Common myeloid progenitor, CD34-positive (primary cell): ENCODE measurements at places on chromosomes 3 and 15.

GRCh38 chr3:150556792-150557191, 10.2 kb downstream of the EIF2A start:
- no peak for DNase-seq

- DNase-seq = no peak
Observed at GRCh38 chr3:152522036-152522435, 253.3 kb downstream of the MBNL1 start.

DNA sequence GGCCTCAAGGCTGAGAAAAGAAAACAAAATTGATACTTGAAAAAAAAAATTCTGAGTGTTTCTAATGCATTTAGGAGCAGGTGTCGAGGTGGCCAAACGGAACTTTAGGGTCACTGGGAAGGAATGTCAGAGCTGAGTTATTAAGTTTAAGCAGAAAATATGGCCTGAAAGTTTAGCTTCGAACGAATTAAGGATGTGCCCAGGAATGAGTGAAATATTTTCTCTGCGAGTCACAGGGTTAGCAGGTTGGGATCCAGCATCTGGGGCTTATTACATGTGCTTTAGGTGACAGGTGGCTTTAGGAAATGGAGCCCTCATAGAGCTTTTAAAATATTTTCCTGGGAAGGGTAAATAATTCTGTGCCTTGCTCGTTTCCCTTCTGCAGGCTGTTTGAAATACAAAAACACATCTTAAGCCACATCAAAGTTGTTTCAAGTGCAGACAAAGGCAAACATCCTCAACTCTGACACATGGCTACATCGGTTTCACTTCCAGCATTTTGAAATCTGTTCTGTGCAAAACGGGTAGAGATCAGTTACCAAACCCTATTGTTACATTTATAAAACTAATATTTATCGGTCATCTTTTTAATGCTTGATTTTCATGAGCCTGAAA, 143.1 kb upstream of the ARRDC4 start:
- DNase-seq = no peak

- DNase-seq = no peak
Observed at GRCh38 chr15:78265752-78266224, 1.4 kb downstream of the DNAJA4 start.

- DNase-seq = no peak
Observed at GRCh38 chr3:52094571-52095485, 38.5 kb upstream of the DUSP7 start.

DNA sequence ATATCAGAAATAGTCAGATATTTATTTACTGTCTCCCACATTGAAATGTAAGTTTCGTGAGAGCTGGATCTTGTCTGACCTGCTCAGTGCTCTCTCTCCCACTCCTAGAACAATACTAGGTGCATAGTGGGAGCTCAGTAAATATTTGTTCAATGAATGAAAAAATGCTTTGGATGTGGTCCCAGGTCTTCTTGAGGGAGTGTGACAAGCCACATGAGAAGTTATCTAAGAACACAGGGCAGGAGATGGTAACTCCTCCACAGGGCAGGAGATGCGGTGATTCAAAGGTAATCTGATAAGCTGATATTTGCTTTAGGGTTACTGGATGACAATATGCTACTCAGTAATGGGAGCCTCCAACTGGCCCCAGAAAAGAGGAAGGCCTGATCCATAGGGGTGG, 25.8 kb upstream of the PLA2G4E start:
- no peak for DNase-seq

DNA sequence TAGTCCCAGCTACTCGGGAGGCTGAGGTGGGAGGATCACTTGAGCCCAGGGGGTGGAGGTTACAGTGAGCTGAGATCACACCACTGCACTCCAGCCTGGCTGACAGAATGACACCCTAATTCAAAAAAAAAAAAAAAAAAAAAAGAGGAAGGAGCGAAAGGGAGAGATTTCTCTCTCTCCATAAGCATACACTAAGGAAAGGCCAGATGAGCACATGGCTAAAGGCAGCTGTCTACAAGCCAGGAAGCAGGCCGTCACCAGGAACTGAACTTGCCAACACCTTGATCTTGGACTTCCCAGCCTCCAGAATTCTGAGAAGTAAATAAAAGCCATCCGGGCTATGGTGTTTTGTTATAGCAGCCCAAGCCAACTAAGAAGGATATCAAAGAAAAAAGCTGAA, 7.5 kb downstream of the SRGAP3 start:
- DNase-seq = no peak

GRCh38 chr3:111194048-111194447, 122.4 kb downstream of the NECTIN3 start:
- peak; percentile 34 for DNase-seq

DNA sequence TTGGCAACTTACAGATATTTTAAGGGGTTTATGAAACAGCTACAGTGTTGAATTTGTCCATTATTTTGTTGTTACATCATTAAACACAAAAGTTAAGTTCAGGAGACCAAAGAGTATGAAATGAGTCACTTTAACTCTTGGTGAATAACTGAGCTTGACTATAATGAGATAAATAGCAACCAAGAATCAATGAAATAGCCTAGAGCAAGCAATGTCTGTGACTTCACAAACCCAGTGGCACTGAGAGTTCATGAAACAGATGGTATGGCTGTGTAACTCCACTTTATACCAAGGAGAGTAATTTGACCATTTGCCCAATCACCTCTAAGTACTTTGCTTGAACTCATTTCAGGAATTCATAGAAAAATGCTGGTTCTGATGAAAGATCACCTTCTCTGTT, 169.6 kb upstream of the GADL1 start:
- no peak for DNase-seq
